ENCODE measurements at places on chromosomes 16 and 17. TPM values are rescaled to one million over a fixed set of nuclear protein-coding genes. Genes with fewer than 3 reads are reported as not detected.

DNA sequence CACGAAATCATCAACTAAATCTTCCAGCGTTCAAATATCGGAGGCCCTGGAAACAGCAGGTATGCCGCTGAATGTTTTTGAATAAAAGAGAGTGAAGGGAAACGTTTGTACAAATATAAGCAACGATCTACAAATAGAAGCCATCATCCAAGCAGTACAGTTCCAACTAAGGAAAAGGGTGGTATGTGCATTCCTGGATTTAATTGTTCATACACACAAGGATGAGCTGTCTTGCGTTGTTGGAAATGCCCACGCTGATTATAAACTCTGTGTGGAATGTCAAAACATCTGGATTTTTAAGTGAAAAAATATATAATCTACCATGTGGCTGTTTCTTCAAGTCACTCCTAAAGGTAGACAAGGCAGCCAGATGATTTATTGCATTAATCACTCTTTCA, 191.8 kb upstream of the HSBP1 start:
- no peak for DNase-seq

- no peak for DNase-seq
Observed at GRCh38 chr17:39062846-39063680, 88.4 kb downstream of the PLXDC1 start.

DNA sequence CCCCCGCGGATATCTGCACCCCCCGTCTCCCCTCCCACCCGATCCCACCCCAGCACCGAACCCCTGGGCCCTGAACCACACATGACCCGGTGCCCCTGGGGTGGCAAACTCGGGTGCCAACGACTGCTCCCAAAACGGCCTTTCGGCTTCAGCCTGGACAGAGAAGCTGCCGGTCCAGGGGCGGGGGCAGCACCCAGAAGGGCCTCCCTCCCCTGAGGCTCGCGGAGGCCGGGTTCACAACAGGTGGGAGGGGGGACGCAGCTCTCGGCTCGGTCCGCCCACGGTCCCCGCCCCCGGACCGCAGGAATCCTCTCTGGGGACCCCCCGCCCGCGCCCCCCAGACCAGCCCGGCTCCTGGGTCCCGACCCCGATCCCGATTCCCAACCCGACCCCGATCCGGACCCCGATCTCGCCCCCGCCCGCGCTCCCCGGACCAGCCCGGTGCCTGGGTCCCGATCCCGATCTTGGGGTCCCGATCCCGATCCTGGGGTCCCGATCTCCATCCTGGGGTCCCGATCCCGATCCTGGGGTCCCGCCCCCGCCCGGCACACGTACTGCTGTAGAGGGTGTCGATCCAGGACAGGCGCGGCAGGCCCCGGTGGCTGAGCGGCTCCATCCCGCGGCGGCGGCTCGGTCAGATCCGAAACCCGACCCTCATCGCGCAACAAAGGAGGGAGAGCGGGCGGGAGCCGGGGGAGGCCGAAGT, 516 bp downstream of the ABR start:
- DNase-seq = no peak

- no peak for DNase-seq
Observed at GRCh38 chr17:17205368-17206123, 587 bp downstream of the PLD6 start.

DNA sequence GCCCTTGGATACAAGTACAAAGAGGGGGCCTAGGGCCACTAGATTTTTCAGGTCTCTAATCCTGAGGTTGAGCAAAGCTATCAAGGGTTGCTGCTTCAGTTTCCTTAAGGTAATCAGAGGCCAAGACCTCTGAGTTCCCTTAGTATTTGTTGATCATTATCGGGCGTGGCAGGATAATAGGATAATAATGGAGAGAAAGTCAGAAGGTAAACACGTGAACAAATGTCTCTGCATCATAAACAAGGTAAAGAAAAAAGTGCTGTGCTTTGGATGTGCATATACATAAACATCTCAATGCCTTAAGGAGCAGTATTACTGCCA, 41.5 kb upstream of the YPEL2 start:
- no peak for DNase-seq

DNA sequence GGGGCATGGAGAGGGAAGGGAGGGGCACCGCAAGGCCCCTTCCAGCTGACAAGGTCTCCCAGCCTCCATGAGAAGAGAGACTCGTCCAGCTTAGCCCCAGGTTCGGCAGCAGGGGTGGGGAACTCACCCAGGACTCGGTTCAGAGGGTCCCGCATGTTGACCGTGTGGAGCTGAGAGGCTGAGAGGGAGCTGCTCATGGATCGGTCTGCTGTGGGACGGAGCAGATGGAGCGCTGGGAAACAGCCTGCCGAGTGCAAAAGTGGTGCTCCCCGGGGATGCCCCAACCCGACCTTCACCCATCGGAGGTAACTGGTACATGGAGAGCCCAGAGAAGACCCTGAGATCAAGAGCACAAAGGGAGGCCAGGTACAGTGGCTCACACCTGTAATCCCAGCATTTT, 4.9 kb downstream of the CSF3 start:
- DNase-seq = no peak

- no peak for DNase-seq
Observed at GRCh38 chr17:50015146-50015545, 20.1 kb upstream of the DLX3 start.

DNA sequence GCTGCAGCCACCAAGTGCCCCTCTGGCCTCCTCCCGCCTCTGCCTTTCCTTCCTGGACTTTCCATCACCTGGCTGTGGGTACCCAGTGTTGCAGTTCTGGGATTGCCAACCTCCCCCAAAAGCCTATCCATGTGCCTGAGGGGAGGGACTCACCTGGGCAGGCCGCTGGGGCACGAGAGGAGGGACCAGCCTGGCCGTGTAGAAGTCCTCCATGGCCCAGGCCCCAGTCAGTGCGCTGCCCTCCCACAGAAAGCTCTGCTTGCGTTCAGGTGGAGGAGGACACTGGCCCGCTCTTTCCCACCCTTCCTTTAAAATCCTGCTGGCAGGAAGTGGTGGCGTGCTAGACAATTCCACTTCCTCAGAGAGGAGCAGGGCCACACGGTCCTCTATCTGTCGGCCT, 14.2 kb downstream of the SLX4 start:
- DNase-seq = no peak

DNA sequence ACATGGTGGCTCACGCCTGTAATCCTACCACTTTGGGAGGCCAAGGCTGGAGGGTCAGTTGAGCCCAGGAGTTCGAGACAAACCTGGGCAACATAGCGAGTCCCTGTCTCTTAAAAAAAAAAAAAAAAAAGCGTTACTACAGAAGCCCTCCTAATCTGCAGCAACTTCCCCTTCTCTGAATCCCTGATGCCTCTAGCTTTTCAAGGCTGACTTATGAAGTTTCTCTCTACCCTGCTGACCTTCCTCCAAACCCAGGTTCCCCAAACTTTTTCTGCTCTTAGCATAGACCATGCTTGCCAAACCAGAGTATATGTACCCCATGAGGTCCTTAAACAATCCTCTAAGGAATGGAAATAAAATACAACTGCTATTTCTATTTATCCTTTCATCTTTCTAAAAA, 16.4 kb downstream of the LYRM1 start:
- DNase-seq = no peak

DNA sequence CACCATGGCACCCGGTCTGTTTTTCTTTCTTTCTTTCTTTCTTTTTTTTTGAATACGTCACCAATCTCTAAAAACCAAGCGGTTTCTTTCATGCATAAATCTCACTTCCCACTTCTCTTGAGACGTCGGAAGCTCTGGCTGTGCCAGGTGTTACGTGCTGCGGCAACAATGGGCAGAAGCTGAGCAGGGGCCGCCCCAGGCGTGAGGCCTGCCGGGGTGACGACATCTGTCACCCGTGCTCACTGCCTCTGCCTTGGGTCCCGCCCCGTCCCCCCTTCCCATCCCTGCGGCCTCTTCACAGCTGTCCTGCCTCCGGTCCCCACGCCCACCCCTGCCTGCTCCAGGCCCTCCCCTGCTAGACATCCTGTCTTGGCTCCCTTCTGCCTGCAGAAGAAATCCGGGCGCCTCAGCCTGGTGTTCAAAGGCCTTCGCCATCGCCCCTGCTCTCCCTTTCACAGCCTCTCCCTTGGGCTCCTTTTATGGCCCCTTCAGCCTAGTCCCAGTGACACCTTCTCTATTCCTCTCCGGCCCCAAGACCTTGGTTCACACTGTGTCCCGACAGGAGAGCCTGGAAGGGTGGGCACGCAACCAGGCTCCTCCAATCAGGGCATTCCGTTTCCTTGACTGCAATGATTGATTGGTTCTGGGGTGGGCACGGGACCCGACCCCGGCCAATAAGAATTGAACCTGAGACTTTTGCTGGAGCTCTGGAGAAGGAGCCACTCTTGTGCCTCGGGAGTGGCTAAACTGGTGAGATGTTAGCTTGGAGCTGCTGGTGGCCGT, 4.8 kb downstream of the P2RX1 start:
- DNase-seq = no peak

Gene PRDM7
- total RNA-seq = not detected

Gene NAGS
- total RNA-seq = 4.7 TPM

All from breast epithelium (tissue), 4 donors.